Kidney tubule cell (primary cell): ENCODE measurements at places on chromosomes 5 and 9.

DNA sequence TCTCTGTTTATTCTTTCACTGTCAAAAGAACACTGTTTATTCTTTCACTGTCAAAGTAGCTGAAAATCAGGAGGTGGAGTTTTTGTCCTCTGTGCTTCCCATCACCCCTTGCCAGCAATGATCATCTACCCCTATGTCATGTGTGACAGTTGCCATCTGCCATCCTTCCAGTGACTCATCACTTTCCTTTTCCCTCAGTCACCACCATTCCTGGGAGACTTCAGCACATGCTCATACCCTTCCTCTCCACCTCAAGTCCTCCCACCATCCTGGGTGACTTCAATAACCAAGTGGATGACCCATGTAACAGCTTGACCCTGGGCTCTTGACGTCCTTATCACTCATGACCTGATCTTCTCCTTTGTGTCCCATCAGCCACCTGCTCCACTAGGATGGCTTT is 43.3 kb upstream of the RASEF start:
- peak; percentile 41 for DNase-seq

DNA sequence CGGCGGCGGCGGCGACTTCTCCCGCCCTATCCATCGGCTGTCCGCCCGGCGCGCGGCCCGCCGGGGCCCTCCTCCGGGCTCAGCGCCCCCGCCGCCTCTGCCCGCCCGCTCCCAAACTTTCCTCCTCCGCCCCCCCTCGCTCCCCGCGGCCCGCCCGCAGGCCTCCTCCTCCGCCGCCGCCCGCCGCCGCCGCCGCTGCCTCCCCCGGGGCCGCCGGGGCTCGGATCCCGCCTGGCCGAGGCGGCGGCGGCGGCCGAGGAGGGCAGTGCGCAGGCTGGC is 460 bp upstream of the PBX3 start:
- no peak for DNase-seq

GRCh38 chr5:180133971-180134508 is 62.5 kb upstream of the RNF130 start:
- DNase-seq, result no peak

DNA sequence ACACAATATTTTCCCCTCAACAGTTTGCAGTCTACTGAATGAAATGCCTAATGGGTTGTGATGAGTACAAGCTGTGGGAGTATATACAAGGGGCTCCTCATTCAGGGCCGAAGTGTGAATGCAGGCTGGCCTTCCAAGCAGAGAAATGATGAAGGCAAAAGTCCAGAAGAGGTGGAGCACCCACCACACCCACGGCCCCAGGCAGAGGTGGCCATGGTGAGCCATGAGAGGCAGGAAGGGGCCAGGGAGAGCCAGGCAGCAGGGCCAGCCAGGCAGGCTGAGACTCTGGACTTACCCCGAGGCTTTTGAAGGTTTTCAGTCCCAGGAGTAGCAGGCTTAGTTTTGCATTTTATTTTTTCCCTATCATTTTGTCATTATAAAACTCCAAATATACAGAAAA is 218.1 kb downstream of the AUH start:
- no peak for DNase-seq

DNA sequence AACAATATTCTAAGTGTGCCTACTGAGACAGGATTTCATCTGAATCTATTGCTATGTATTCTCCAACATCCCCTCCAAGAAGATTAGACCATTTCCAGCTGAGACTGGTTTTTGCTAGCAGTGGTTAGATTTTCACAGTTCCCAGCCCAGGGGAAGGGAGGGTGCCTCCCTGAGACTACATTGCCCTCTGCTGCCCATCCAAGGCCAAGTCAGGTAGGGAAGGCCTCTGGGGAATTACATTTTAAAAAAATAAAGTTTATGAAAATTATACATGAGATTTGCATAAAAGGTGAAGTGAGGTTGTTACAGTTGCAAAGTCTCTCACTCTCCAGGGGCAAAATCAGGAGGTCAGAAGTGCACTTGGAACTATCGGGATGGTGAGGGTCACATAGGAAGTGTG is 28.0 kb upstream of the SYK start:
- peak; percentile 21 for DNase-seq

- no peak for DNase-seq
These were observed 74.4 kb downstream of the FAM114A2 start for GRCh38 chr5:153964191-153964879.

- DNase-seq, result no peak
These were observed 809.4 kb downstream of the PRELID2 start for GRCh38 chr5:145025775-145026174.

GRCh38 chr5:180623411-180623834 is 26.0 kb downstream of the FLT4 start:
- no peak for DNase-seq

- DNase-seq, result no peak
These were observed 25.8 kb upstream of the CD180 start for GRCh38 chr5:67222243-67223025.

DNA sequence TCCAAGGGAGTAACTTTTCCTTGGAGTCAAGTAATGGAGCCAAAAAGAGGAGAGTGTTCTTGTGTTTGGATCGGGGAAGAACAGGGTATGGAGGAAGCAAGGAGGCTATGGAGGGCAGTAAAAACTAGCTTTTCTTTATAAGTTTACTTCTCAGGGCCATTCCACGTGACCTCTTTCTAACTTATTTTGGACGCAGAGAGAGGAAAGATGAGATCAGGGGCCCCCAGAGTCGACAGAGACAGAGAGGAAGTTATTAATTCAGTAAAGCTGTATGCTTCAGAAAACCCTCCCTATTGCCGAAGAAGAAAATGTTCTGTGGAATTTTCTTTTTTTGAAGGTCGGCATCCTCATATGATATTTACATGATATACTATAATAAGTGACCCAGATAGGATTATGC is 233.8 kb upstream of the MPDZ start:
- DNase-seq, result no peak

DNA sequence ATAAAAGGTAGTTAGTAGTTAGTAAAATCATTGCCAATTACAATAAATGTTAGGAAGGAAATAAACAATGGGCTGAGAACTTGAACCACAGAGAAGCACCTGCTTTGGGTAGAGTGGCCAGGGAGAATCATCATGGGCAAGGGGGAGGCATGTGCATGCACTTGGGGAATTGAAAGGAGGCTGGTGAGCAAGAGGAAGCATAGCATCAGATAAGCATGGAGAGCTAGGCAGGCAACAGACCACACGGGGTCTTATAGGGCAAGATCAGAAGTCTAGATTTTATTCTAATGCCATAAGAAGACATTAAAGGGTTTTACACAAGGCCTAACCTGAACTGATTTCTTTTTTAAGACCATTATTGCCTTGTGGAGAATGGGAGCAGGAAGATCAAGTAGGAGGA is 93.4 kb downstream of the PIP5K1B start:
- DNase-seq, result no peak

GRCh38 chr5:137016783-137017324 is 482.3 kb downstream of the SPOCK1 start:
- DNase-seq, result no peak

GRCh38 chr5:5330728-5331452 is 91.6 kb upstream of the ICE1 start:
- peak; percentile 76 for DNase-seq

- DNase-seq, result no peak
These were observed 37.4 kb upstream of the FBXW11 start for GRCh38 chr5:172043865-172044264.

DNA sequence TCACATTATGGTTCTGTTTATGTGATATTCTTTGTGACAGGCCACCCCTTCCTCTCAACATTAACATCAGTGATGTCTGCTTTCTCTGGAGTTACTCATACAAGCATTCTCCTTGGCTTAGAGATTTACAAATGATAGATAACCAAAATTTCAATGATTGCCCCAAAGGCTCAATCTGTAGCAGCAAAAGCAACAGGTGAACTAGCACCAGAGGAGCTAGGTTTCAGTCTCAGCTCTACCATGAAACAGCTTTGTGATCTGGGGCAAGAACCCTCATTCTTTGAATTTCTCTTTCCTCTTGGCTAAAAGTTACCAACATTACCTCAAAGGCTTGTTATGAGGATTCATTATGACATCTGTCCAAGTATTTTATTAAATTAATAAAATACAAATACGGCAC is 120.5 kb downstream of the PPP2R2B start:
- no peak for DNase-seq

DNA sequence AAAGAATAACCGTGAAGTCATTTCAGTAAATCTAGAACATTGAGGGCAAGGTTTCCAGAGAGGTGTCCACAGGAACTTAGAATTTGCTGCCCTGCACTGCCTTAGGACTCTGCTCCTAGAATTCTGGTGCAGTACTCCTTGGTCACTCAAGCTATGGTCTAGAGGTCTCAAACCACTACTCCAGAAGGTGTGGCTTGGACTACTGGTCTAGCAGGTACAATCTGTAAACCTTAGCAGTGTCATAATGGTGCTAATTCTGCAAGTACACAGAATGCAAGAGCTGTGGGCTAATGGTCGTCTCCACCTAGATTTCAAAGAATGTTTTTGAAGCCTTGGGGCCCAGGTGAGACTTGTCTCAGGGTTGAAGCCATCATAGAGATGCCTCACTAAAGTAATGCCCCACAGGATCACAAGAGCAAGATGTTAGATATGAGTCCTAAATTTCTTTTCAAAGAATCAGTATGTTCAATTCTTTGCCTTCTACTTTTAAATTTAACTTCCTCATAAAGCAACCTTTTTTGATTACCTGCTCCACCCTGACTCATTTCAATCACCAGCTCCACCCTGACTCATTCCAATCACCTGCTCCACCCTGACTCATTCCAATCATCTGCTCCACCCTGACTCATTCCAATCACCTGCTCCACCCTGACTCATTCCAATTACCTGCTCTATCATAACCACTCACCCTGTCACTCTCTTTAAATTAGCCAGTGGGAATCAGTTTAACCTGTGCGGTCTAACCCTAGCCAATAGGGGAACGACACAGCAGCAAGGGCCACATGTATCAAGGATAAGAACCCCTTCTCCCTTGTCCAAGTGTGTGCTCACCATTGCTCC is 1111.8 kb upstream of the ACO1 start:
- DNase-seq, result peak; percentile 79

DNA sequence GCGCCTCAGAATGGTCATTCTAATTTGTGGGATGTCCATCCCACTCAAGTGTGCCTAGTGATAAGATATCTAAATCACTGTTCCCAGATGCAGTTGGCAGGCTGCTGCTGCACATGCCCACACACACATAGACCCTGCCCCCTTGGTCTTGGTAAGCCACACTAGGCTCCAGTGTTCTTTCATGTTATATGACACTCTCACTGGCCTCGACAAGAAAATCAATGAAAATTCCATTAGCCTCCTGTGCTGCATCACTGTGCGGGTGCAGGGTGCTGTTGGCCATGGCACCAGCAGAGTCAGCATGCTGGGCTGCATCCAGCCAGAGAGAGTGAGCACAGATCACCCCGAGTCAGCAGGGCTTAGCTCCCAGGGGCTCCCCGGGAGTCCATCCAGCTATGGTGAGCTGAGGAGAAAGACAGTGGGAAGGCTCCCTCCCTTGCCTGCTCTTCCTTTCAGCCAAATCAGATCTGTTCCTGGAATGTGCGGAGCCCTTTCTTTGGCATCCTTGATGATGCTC is 59.9 kb downstream of the ABLIM3 start:
- DNase-seq, result no peak

DNA sequence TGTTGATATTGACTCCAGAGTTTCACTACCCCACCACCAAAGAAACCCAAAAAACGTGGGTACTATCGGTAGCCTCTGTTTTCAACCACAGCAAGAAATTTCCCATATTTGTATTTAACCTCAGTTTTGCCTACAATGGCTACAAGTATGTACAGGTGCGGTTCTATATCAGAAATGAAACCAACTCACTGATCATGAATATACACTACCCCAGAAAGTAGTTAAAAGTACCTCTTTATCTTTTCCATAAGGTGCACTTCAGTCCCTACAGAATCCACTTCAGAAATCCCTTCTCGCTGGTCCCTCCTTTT is 140.6 kb upstream of the SLC12A2 start:
- no peak for DNase-seq

DNA sequence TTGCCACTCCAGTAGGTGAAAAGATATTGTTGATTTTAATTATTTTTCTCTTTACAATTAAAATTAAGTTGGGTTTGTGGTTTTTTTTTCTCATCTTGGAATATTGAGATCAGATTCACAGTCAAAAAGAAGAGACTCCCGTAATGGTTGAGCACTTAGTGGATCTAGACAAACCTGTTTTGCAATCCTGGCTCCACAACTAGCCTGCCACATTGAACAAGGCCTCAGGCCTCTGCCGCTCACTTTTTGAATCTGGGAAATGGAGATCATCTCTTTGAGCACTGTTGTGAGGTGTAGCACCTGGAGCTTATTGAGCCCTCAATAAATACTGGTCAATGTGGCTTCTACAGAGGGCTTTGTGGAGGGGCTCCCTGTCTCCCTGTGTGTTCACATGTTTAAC is 37.1 kb upstream of the RARS1 start:
- no peak for DNase-seq

GRCh38 chr5:143812085-143812705 is at the start of gene HMHB1:
TSS of gene HMHB1 (plus strand) at chr5:143812161.
- no peak for DNase-seq

GRCh38 chr5:165370794-165371193 is 1865.4 kb downstream of the MAT2B start:
- no peak for DNase-seq

- peak; percentile 61 for DNase-seq
These were observed 31.7 kb upstream of the KCNMB1 start for GRCh38 chr5:170420806-170421412.

- no peak for DNase-seq
These were observed 289.6 kb downstream of the MED10 start for GRCh38 chr5:6088706-6089105.

- DNase-seq, result no peak
These were observed 185.6 kb downstream of the DMAC1 start for GRCh38 chr9:7613931-7614330.

DNA sequence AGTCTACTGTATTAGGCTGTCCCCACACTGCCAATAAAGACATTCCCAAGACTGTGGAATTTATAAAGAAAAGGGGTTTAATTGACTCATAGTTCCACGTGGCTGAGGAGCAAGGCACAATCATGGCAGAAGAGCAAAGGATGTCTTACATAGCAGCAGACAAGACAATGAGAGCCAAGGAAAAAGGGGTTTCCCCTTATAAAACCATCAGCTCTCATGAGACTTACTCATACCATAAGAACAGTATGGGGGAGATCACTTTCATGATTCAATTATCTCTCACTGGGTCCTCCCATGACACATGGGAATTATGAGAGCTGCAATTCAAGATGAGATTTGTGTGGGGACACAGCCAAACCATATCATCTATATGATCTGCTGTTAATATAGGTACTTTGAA is 14.8 kb upstream of the FSTL4 start:
- DNase-seq, result peak; percentile 70

DNA sequence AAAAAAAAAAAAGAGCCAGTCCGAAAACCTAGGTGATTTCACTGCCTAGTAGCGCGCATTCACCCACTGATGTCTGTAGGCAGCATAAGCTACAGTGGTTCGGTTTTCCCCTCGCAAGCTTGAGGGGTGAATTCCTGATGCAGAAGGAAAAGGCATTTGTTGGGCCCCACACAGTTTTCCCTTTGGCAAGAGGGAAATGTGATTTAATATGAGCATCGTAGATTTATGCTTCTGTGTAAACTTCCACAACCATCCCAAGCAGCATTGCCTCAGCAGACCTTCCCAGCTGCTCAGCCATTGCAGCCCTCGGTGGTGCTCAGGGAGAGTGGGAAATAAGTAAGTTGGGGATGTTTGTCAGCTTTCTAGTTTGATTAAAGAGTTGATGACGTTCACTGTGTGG is 231.5 kb upstream of the PPP1R2B start:
- no peak for DNase-seq

GRCh38 chr5:143606043-143606752 is 202.7 kb upstream of the NR3C1 start:
- peak; percentile 28 for DNase-seq
